Activated T-helper 2 cell treated with anti-CD3 and anti-CD28 coated beads, Interferon-gamma antibody, Interleukin-2, Interleukin-4, amounts not matched to agents 10 μg/mL and 5 μg/mL and 100 μg/mL, durations not matched to agents 14 hours and 24 hours and 36 hours (primary cell): ENCODE measurements at places on chromosomes 12 and 14.

DNA sequence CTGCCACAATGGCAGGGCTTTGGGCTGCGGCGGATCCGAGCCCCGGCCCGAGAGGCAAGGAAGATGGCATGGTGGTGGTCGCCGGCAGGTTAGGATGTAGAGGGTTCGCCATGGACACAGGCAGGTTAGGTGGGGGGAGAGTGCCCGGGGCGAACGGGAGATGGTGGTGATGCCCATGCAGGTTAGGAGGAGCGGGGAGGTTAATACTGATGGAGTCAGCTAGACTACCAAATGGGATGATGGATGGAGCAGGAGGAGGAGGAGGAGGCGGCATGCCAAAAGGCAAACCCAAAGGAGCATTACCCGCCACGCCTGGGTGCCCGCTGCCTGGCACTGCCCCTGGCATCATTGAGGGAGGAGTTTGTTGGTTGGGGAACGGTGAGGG lies 6.2 kb downstream of the MYL6 start:
- H3K27me3 ChIP-seq = no peaks in the 10 kb centered on the region
- no peak overlapping the region for H3K27ac ChIP-seq
- DNase-seq = no peak
- H3K4me3 ChIP-seq = no peak overlapping the region
- peaks cover 79% of the 10 kb centered on the region for H3K36me3 ChIP-seq

GRCh38 chr12:128571906-128572810 lies 251.6 kb downstream of the SLC15A4 start:
- peaks cover 4% of the 10 kb centered on the region for H3K4me1 ChIP-seq
- no peaks in the 10 kb centered on the region for H3K27me3 ChIP-seq
- H3K36me3 ChIP-seq = no peaks in the 10 kb centered on the region

- peaks cover under 1% of the 10 kb centered on the region for H3K27me3 ChIP-seq
- no peak overlapping the region for H3K4me3 ChIP-seq
- no peaks in the 10 kb centered on the region for H3K36me3 ChIP-seq
- DNase-seq = no peak
Observed at GRCh38 chr12:52895726-52896189, 9.1 kb downstream of the KRT8 start.

GRCh38 chr14:100629696-100630095 lies 42.5 kb upstream of the BEGAIN start:
- DNase-seq = no peak
- peaks cover 36% of the 10 kb centered on the region for H3K27me3 ChIP-seq
- H3K4me3 ChIP-seq = no peak overlapping the region
- peaks cover under 1% of the 10 kb centered on the region for H3K4me1 ChIP-seq
- H3K36me3 ChIP-seq = no peaks in the 10 kb centered on the region

GRCh38 chr12:93041416-93041815 lies 112.3 kb upstream of the EEA1 start:
- no peak overlapping the region for H3K4me3 ChIP-seq
- H3K4me1 ChIP-seq = no peaks in the 10 kb centered on the region
- no peaks in the 10 kb centered on the region for H3K36me3 ChIP-seq
- DNase-seq = no peak

DNA sequence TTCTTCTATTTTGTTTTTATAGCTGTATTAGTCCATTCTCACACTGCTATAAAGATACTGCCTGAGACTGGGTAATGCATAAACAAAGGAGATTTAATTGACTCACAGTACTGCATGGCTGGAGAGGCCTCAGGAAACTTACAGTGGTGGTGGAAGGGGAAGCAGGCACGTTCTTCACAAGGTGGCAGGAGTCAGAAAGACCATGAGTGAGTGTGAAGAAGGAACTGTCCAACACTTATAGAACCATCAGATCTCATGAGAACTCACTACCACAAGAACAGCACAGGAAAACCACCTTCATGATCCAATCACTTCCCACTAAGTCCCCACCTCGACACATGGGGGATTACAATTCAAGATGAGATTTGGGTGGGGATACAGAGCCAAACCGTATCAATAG lies 42.3 kb downstream of the ARMH4 start:
- no peak overlapping the region for H3K27ac ChIP-seq
- no peak for DNase-seq
- H3K4me3 ChIP-seq = no peak overlapping the region
- H3K27me3 ChIP-seq = peaks cover 34% of the 10 kb centered on the region
- H3K36me3 ChIP-seq = no peaks in the 10 kb centered on the region

DNA sequence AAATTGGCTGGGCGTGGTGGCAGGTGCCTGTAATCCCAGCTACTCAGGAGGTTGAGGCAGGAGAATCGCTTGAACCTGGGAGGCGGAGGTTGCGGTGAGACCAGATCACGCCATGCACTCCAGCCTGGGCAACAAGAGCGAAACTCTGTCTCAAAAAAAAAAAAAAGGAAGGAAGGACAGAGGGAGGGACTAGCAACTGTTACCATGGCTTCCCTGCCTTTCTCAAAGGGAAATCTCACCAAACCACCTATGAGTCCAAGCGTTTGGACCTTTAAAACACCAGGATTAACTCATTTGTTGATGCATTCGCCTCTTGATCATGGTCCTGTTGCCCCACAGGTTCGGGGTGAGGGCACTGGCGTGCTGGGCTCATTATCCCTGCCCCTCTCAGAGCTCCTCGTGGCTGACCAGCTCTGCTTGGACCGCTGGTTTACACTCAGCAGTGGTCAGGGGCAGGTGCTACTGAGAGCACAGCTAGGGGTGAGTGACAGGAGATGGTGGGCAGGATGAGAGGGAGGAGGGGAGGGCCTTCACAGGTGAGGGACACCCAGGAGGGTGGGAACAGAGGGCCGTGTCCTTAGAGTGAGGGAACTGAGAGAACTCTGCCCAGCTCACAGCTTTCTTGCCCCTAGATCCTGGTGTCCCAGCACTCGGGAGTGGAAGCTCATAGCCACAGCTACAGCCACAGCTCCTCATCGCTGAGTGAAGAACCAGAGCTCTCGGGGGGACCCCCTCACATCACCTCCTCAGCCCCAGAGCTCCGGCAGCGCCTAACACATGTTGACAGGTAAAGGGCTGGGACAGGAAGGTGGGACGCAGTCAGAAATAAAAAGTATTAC lies 10.2 kb upstream of the MYL6B start:
- no peaks in the 10 kb centered on the region for H3K27me3 ChIP-seq
- H3K4me1 ChIP-seq = peaks cover 30% of the 10 kb centered on the region
- no peak for DNase-seq
